Mesenteric fat pad (tissue), 1 donor: ENCODE measurements at places on chromosomes 12 and 14. TPM values are rescaled to one million over a fixed set of nuclear protein-coding genes. Genes with fewer than 3 reads are reported as not detected.

DNA sequence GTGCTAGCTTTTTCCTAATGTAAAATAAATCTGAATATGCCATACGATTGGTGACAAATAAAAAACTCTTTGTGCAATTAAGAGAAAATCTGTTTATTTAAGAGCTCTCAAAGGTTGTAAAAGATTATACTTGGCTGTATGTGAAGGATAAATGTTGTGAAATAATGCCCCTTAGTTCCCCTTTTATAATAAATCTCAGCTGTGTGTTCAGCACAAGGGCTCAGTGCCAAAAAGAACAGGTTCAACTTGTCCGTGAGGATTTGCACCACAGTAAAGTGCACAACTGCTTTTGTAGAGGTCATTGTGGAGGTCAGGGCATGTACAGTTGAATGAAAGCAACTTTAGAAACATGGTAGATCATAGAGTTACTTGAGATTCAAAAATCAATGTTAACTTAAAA is 118.6 kb downstream of the TRMT5 start:
- no peak for DNase-seq

DNA sequence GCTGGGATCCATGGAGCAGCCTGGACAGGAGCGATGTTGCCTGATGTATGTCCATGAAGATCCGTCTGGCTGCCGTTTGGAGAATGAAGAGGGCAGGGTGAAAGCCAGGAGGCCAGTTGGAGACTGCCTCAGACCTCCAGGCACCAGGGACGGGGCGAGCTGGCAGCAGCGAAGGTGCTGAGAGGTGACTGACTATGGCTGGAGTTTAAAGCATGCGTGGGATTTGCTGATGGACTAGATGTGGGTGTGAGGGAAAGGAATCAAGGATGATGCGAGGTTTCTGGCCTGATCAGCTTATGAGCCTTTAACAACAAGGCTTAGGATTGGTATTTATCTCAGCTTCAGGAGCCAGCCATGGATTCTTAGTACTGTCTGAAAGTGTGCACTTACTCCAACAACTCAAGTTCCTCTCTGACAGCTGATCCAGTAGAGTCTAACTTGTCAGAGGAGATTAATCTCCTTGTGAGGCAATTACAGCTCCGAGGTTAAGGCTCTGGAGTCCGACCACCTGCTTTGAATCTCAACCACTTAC is 49.4 kb downstream of the DYNC1H1 start:
- no peak for DNase-seq

GRCh38 chr12:92502417-92503028 is 200.3 kb upstream of the PLEKHG7 start:
- DNase-seq: no peak

- DNase-seq: no peak
Measured at GRCh38 chr12:94250130-94250529, 101.8 kb downstream of the PLXNC1 start.

GRCh38 chr14:59997449-59997848 is 77.5 kb downstream of the LRRC9 start:
- no peak for DNase-seq

- DNase-seq: no peak
Measured at GRCh38 chr12:123344086-123344485, 20.6 kb downstream of the SBNO1 start.

DNA sequence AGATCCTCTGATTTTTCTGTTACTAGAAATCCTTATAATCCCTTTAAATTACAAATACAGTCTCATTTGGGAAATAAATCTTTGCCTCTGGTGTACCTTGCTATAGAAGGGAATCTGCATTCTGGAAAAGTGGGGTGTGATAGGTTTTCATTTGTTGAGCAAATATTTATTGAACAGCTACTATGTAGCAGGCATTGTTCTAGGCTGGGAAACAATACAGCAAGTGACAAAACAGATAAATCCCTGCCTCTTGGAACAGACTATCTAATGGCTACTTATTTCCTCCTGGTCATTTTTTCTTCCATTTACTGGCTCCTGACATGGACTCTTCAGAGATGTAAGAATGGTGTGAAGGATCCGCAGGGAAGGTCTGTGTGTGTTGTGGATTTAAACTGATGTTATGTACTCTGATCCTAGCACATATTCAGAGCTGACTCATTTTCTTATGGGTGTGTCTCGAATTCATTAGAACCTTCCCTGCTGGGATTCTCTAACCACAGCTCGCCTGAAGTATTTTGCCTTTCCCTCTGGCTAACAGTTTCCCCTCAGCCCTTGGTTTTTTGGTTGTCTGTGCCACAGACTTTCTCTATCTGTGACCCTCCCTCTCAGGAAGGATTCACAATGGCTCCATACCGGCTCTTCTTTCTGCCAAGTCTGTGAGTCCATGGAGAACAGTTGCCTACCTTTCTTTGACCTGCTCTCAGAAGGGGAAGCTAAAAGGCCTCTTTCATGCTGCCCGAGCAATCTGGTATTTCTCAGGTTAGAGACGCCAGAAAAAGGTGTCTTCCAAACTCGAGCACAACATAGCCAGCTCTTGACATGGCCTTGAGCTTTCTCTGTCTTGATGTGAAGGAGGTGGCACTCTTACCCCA is 53.7 kb downstream of the TMTC2 start:
- DNase-seq: no peak

DNA sequence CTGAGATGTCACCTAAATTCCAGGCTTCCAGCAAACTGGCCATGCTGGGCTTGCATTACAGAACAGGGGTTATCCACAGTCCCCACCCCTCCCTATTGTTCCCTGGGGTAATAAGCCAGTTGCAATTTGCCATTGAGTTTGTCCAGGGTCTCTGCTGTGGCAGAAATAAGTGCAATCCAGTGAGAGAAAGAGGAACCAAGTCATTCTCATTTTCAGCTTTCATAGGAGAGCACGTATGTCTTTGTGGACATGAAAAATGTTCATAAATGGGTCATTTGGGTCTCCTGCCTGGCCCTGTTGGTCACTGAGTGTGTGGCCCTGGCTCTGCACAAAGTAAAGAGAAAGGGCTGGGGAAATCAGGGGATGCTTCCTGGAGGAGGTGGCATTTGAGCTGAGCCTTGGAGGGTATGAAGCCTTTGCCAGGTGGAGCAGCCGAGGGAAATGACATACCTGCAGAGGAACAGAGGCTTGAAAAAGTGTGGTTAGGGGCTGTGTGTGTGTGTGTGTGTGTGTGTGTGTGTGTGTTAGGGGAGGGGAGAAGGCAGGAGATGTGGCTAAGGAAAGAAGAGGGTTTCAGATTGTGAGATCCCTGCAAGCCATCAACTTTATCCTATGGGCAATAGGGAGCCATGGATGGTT is 29.3 kb downstream of the CMKLR1 start:
- no peak for DNase-seq

SSPN gene
- 21.1 TPM for total RNA-seq

SPTB gene
- 0.67 TPM for total RNA-seq

PDZRN4 gene
- total RNA-seq: not detected

GALNT16 gene
- total RNA-seq: 14.9 TPM
